ENCODE measurements at places on chromosomes 5 and 9. TPM values are rescaled to one million over a fixed set of nuclear protein-coding genes. Genes with fewer than 3 reads are reported as not detected.

Gene AK8
- total RNA-seq = 0.54 TPM

Gene HRH2
- total RNA-seq = 8.8 TPM

Gene PCDHGB6
- 17.2 TPM for total RNA-seq

Gene PTBP3
- 55.6 TPM for total RNA-seq

Gene SV2C
- 0.14 TPM for total RNA-seq

Gene CDC25C
- not detected for total RNA-seq

Gene HACD4
- total RNA-seq = 2.0 TPM

Gene TLR4
- 78.2 TPM for total RNA-seq

Gene PCDH1
- total RNA-seq = 43.4 TPM
